ENCODE measurements at places on chromosomes 3 and 15. TPM values are rescaled to one million over a fixed set of nuclear protein-coding genes. Genes with fewer than 3 reads are reported as not detected.

CLRN1 gene
- total RNA-seq, result not detected

NANOGP8 gene
- not detected for total RNA-seq

NPAP1 gene
- total RNA-seq, result not detected

MORC1 gene
- under 0.01 TPM for total RNA-seq

PIGZ gene
- 5.5 TPM for total RNA-seq

SAMMSON gene
- total RNA-seq, result 4.0 TPM

ZCWPW2 gene
- total RNA-seq, result 0.73 TPM

TTLL13 gene
- total RNA-seq, result not detected

PSTPIP1 gene
- 0.34 TPM for total RNA-seq

PGBD4 gene
- 1.7 TPM for total RNA-seq

CCNDBP1 gene
- total RNA-seq, result 85.8 TPM

Data from melanocyte of skin (primary cell).